Right lobe of liver (tissue), 6 donors: ENCODE measurements at places on chromosomes 16 and 17.
A peak's percentile ranks its signal among the peaks of the same experiment; 100 is the strongest.

DNA sequence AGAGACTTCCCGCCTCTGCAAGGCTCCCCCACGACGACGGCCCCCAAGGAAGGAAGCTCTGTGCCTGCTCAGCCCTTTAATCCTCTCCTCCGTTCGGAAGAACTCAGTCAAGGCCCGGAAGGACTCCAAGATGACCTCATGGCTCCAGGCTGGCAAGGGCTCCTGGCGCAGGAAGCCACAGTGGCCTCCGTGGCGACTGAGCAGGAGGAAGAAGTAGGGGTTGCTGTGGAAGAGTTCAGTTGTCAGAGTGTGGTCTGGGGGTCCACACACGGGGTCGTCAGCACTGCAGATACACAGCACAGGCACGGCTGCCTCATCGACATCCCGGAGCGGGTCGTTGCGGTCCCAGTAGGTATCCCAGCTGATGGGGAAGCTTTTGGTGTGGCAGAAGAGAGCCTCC, 4.2 kb downstream of the ABHD15 start:
- no peak for DNase-seq

- no peak for DNase-seq
Measured at GRCh38 chr16:58732545-58733247, 1.4 kb downstream of the GOT2 start.

- DNase-seq: no peak
Measured at GRCh38 chr16:50209546-50210265, 56.6 kb downstream of the TENT4B start.

GRCh38 chr16:13958474-13958873, 38.5 kb downstream of the ERCC4 start:
- no peak for DNase-seq

- no peak for DNase-seq
Measured at GRCh38 chr17:82691714-82692113, 6.8 kb downstream of the RAB40B start.

DNA sequence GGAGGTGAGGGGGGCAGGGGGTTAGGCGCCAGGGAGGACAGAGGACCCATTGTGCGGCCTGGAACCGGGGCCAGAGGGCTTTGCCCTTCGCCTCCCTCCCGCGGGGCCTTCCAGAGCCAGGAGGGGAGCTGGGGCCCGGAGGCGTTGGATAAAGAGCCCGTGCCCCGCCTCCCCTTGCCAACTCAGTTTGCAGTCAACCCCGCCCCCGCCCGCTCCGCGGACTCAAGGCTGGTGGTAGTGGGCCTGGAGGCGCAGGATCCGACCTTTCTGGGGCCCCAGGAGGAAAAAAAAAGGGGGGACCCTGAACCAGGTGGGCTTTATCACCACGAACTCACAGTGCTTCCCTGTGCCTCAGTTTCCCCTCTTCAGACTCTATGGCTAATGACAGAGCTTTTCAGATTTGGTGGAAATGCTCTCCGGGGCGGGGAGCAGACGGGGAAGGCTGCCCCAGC, 2.0 kb upstream of the SPHK1 start:
- no peak for DNase-seq

DNA sequence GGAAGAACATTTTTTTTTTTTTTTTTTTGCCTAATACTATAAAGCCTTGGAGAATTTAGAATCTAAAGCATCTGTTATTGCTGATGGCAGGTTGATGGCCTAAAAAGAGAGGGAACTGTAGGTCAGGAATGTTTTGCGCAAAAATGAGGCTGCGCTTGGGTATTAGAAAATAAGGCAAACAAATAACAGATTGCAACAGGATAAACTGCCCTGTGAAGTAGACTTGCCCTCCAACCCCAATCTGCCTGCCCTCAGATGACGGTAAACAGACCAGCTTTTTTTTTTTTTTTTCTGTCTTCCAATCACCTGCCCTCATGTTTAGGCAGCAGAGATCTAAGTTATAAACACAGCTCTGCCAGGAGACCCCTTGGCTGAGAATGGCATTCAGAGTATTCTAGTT, 3.8 kb upstream of the DHX8 start:
- peak; percentile 81 for DNase-seq

GRCh38 chr16:10805334-10805733, 13.3 kb downstream of the TVP23A start:
- DNase-seq: no peak

- DNase-seq: no peak
Measured at GRCh38 chr16:27506771-27507170, 42.9 kb downstream of the GTF3C1 start.

GRCh38 chr17:41915566-41915965, 3.2 kb downstream of the ACLY start:
- DNase-seq: no peak
